ENCODE measurements at places on chromosomes 16 and 17.

GRCh38 chr16:30985401-30986128 lies 558 bp downstream of the HSD3B7 start:
- ATAC-seq: no peak

GRCh38 chr17:41347869-41348760 lies 2.5 kb downstream of the KRT33A start:
- ATAC-seq: no peak

DNA sequence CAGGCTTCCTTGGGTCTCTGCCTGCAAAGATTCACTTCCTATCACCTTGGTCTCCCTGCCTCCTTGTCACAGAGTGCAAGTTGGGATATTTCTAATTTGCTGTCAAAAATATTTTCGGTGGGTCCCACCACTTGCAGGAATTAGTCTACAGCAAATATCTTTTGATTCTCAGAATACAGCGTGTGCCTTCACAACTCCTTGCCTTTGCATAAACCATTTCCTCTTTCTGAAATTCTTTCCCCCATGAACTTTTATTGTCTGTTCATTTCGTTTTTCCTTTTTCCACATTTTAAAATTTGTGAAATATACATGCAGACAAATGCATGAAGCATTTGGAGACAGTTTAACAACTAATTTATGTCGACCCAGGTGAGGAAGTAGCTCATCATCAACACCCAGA lies 60.0 kb downstream of the HS3ST3B1 start:
- ATAC-seq: no peak

- ATAC-seq: peak; percentile 74
Measured at GRCh38 chr17:74945543-74945942, 9.8 kb downstream of the OTOP3 start.

DNA sequence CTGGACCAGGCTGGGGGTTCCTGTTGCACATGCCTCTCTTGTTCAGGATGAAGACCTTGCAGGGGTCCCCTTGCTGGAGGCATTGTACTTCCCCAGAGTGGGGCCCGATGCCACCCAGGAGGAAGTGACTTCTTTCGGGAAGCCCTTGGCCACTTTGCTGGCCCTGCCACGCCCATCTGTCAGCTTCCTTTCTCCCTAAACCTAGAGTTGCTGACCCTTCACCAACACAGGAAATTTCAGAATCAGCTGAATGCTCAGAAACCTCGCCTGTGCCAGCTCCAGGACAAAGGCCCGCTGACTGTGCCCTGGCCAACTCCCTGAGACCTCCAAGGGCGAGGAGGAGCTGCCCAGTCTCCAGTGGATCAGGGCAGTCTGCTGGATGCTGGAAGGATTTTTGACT lies 26.7 kb downstream of the WNT9B start:
- ATAC-seq: no peak

GRCh38 chr17:6160232-6160555 lies 90.0 kb downstream of the WSCD1 start:
- ATAC-seq: no peak

GRCh38 chr17:41536741-41537613 lies 8.9 kb upstream of the KRT19 start:
- peak; percentile 18 for ATAC-seq

GRCh38 chr17:35449371-35449931 lies 885 bp upstream of the SLFN13 start:
- peak; percentile 59 for ATAC-seq

- ATAC-seq: no peak
Measured at GRCh38 chr17:15436473-15437302, 30.7 kb downstream of the CDRT4 start.

- no peak for ATAC-seq
Measured at GRCh38 chr17:56583772-56584171, 9.7 kb upstream of the NOG start.

DNA sequence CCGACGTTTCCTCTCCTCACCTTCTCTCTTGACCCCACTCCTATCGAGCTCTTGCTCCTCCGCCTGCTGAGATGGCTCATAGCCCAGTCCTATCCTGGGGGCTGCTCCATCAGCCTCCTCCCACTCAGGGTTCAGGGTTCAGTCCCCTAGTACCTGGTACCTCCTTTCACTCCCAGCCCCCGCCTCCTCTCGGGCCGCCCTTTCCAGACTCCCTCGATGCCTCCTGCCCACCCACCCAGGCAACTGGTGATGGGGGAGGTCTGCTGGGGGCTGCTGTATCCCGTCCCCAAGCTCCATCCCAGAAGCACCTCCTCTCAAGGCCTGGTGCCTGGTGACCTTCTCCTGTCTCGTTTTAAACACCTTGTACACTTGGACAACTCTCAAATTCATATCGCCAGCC lies 93.9 kb downstream of the AMFR start:
- no peak for ATAC-seq

GRCh38 chr16:74035816-74036215 lies 260.8 kb upstream of the PSMD7 start:
- ATAC-seq: no peak

DNA sequence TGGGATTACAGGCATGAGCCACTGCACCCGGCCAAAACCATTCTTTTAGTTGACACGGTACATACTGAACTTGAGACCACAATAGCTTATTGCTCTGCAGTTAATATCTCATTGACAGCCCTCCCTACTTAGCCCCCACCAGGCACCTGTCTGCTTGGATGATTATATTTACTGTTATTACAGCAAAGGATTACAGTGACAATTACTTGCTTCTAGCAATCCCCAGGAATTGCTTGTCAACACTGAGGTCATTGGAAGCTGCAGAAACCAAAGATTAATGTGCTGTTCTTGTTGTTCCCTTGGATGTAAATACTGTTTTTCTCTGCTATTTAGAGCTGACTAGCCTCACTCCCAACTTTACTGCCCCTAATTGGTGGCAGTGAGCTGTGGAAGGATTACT lies 211.2 kb downstream of the LGALS9B start:
- no peak for ATAC-seq

- ATAC-seq: no peak
Measured at GRCh38 chr17:36602924-36603384, 1.6 kb downstream of the MRM1 start.

GRCh38 chr16:57577691-57578224 lies 35.3 kb downstream of the ADGRG5 start:
- no peak for ATAC-seq

- no peak for ATAC-seq
Measured at GRCh38 chr16:77133706-77134105, 57.3 kb upstream of the MON1B start.

DNA sequence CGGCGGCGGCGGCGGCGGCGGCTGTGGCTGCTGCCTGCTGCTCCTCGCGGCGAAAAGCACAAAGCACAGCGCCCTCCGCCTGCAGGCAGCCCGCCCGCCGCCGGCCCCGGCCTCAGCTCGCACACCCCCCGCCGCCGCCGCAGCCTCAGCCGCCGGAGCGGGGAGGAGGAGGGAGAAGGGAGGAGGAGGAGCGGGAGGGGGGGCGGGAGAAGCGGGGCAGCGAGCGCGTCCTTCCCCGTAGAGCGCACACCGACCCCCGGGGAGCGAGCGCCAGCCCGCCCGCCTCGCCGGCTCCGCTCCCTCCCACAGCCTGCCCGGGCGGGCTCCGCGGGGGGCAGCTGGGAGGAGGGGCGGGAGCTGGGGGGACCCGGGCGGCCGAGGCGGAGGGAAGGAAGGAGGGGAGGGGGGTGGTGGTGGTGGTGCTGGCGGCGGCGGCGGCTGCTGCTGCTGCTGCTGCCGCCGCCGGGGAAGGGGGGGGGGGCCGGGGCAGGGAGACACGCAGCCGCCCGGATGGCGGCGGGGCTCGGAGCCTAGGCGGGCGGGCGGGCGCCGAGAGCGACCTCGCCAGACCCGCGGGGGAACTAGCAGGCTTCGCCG lies at the start of gene UBTF:
Gene UBTF, minus strand, starts transcription at position 60 of the 597 bp plus-strand sequence. CDS start 1,446 bp downstream, outside the sequence.
- peak; percentile 21 for ATAC-seq

GRCh38 chr16:53034306-53034705 lies 18.4 kb downstream of the CHD9NB start:
- ATAC-seq: no peak

DNA sequence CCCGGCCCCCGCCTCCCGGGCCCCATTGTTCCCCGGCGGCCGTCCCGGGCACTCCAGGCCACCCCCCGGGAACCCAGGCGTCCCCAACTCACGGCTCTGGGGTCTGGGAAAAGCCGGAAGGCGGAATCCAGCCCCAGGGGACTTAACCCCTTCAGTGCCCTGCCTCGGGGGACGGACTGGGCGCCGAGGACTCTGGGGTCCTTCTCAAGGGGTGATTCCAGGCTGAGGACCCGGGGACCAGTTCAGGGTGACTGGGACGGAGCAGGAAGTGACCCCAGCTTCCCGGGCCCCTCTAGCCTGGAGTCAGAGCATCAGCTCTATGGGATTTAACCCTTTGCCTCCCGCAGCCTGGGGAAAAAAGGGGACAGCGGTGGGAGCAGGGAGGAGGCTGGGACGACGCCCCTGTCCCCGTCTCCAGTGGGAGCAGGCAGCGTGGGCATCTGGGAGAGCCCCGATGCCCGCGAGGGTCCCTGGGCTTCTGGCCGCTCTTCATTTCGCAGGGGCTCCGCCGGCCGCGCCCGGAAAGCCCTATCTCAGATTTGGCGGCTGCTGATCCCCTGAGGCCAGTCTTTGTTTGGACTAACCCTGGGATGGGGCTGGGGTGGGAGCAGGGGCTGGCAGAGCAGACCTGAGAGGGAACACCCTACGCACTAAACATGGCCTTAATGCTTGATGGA lies at the start of gene ZNF629:
Gene ZNF629, minus strand, starts transcription at position 270 of the 677 bp plus-strand sequence. CDS start 2,723 bp downstream, outside the sequence.
- ATAC-seq: peak; percentile 64

DNA sequence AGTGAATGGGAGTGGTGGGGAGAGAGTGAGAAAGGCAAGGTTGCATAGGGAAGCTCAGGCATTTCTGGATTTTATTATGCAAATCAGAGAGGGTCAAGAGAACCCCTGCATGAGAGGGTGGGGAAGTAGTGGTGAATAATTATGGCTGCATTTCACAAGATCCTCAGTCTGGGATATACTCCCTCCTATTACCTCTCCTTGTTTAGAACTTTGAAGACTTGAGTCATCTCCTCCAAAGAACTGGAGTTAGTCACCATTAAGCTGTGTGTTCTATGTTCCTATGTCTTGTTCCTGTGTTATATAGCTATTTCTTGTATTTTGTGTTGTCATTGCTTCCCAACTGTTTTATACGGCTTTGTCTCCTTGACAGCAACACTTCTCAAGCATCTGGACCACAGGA lies 18.4 kb downstream of the SOX9 start:
- ATAC-seq: no peak

GRCh38 chr16:20949660-20950059 lies 49.1 kb downstream of the LYRM1 start:
- no peak for ATAC-seq

GRCh38 chr17:21268596-21269188 lies 15.5 kb upstream of the NATD1 start:
- ATAC-seq: no peak

DNA sequence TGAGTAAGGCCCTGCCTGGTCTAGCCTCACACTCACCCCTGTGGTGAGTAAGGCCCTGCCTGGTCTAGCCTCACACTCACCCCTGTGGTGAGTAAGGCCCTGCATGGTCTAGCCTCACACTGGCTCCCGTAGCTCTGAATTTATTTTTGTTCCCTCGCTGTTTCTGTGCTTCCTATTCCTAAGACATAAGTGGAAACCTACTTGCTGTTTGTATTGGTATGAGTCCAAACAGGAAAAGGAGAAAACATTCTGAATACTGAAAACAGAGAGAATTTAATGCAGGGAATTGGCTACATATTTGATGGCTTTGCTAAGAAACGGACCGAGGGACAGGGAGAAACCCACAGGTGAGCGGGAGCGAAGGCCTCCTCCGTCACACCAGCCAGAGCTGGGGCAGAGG lies 267.8 kb downstream of the FOXL1 start:
- no peak for ATAC-seq

DNA sequence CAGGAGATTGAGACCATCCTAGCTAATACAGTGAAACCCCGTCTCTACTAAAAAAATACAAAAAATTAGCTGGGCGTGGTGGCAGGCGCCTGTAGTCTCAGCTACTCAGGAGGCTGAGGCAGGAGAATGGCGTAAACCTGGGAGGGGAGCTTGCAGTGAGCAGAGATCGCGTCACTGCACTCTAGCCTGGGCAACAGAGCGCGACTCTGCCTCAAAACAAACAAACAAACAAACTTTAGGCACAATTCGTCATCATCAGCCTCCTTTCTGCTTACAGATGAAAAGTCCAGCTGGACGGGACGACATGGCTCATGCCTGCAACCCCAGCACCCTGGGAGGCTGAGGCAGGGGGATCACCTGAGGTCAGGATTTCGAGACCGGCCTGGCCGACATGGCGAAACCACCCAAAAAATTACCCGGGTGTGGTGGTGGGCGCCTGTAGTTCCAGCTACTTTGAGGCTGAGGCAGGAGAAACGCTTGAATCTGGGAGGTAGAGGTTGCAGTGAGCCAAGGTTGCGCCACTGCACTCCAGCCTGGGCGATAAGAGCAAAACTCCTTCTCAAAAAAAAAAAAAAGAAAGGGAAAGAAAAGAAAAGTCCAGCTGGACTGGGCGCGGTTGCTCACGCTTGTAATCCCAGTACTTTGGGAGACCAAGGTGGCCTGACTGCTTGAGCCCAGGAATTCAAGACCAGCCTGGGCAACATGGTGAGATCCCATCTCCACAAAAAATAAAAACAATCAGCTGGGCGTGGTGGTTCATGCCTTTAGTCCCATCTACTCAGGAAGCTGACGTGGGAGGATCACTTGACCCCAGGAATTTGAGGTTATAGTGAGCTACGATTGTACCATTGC lies 1.5 kb upstream of the SPIRE2 start:
- no peak for ATAC-seq

- ATAC-seq: no peak
Measured at GRCh38 chr16:20084624-20085226, 11.0 kb upstream of the GPR139 start.

DNA sequence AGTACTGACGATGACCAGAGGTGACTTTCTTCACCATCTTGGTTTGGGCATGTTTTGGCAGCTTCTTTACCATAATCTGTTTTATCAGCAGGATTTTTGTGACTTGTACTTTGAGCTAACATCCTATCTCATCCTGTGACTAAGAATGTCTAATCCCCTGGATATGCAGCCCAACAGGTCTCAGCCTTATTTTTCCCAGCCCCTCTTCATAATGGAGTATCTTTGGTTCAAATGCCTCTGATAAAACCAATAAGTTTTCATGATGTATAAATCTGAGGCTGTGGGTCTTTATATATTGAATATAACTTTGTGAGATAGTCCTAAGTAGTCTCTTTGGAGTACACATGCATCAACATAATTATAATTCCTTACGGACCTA lies 186.9 kb upstream of the WSB1 start:
- ATAC-seq: no peak

DNA sequence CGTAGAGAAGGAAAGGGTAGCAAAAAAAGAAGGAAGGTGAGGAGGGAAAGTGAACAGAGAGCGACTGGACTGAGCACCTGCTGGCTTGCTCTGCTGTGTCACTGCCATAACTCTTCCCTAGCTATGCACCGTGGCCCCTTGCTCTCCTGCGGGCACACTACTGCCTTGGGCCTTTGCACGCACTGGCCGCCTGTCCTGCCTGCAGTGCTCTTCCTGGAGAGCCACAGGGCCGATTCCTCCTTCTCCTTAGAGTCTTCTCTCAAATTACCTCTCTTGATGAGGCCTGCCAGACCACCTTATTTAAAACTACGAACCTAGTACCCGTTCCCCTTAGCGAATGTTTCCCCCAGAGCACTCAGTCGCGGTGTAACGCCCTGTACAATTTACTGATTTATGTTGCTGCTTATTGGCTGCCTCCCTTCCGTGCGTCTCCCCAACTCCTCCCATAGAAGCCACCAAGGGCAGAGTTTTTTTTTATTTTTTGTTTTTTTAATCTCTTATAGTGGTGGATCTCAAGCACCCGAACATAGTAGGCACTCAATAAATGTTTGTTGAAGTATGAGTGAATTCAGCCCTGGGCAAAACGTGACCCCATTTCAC lies 70.3 kb downstream of the RAI1 start:
- ATAC-seq: peak; percentile 0

Measured in stimulated activated memory B cell treated with anti-CD40 and anti-IgM and Interleukin-4, amounts not matched to agents 10 μg/mL and 1 μg/mL and 100 μg/mL, for 72 hours (primary cell).